ENCODE measurements at places on chromosomes 16 and 17.

DNA sequence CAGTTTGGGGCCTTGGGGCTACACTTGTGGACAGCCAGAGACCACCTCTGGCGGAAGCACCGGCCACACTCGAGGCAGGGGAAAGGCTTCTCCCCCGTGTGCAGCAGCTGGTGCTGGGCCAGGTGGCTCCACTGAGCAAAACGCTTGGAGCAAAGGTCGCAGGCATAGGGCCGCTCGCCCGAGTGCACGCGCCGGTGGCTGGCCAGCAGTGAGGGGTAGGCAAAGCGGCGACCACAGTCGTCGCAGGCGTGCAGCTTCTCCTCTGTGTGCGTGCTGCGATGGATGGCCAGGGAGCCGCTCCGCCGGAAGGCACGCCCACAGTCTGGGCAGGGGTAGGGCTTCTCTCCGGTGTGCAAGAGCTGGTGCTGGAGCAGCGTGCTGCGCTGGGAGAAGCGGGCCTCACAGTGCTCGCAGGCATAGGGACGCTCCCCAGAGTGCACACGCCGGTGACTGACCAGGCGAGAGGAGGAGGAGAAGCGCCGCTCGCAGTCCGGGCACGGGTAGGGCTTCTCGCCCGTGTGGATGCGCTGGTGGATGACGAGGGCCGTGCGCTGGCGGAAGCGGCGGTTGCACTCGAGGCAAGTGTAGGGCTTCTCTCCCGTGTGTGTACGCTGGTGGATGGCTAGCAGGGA, 5.8 kb downstream of the ZNF689 start:
- no peak for DNase-seq

GRCh38 chr17:32319548-32319905, 22.4 kb downstream of the C17orf75 start:
- peak; percentile 55 for DNase-seq

DNA sequence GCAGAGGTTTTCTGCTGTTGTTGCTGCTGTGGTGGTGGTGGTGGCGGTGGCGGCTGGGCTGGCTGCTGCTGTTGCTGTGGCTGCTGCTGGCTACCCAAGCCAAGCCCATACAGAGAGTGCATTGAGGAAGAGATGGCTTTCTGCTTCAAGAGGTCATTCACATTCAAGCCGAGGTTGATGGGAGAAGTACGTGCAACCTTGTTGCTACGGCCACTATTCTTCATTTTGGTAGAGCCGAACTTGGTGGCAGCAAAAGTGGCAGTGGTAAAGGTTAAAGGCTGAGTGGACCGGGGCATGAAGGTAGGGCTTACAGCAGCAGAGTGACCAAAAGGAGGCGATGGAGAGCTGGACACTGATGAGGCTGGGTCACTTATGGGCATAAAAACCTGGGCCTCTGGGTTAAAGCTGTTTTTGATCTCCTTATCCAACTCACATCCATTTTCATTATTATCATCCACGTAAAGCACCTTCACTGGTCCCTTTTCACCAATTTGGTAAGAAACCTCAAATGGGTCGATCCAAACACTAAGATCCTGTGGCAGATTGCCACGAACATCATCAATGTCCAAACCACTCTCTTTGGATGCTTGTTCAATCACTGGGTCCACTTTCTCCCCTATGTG, 2.8 kb downstream of the TOB1 start:
- DNase-seq, result peak; percentile 15

- DNase-seq, result no peak
Measured at GRCh38 chr17:66783656-66784381, 51.1 kb upstream of the CACNG5 start.

DNA sequence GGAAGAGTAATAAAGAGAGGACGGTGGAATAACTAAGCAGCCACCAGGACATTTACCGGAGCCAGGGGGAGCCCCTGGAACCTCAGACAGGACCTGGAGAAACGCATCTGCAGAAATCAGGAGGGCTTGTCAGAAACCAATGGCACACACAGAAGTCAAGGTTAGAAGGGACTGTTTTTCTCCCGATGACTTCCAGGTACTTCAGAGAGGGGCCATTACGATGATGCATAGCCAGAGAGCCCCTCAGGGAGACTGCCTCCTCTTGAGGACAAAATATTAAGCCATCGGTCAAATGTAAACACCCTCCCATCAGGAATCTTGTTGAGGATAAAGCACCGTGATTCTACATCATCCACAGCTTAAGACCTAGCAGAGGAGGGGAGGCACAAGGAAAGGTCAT, 333.6 kb upstream of the CDH5 start:
- no peak for DNase-seq

GRCh38 chr17:48348352-48348751, 81.7 kb downstream of the SKAP1 start:
- no peak for DNase-seq

DNA sequence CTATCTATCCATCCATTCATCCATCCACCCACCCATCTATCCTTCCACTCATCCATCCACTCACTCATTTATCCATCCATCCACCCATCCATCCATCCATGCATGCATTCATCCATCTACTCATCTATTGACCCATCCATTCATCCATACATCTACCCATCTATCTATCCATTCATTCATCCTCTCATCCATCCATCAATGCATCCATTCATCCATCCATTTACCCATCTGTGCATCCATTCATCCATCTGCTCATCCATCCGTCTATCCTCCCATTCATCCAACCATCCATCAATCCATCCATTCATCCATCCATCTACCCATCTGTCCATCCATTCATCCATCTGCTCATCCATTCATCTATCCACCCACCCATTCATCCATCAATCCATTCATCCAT, 224.5 kb upstream of the MAF start:
- no peak for DNase-seq

- no peak for DNase-seq
Measured at GRCh38 chr17:27620721-27621120, 10.3 kb upstream of the LGALS9 start.

DNA sequence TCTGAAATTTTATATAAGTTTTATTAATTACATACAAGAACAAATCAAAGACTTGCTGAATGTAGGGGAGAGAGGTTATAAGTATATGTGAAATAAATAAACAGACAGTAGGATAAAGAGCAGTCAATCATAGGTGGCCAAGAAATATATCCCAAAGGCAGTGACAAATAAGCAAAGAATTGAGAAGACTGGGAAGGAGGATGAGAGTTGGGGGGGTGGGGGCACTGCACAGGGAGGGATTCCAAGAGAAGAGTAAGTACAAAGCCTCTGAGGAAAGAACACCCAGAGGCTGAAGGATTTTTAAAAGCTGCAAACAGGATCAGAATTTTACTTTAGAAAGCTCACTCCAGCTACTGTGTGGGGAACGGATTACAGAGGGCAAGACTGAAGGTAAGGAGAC, 2.8 kb downstream of the PELP1 start:
- no peak for DNase-seq

Measured in CD4-positive, alpha-beta memory T cell (primary cell).